ENCODE measurements at places on chromosomes 16 and 17.
A peak's percentile ranks its signal among the peaks of the same experiment; 100 is the strongest.

DNA sequence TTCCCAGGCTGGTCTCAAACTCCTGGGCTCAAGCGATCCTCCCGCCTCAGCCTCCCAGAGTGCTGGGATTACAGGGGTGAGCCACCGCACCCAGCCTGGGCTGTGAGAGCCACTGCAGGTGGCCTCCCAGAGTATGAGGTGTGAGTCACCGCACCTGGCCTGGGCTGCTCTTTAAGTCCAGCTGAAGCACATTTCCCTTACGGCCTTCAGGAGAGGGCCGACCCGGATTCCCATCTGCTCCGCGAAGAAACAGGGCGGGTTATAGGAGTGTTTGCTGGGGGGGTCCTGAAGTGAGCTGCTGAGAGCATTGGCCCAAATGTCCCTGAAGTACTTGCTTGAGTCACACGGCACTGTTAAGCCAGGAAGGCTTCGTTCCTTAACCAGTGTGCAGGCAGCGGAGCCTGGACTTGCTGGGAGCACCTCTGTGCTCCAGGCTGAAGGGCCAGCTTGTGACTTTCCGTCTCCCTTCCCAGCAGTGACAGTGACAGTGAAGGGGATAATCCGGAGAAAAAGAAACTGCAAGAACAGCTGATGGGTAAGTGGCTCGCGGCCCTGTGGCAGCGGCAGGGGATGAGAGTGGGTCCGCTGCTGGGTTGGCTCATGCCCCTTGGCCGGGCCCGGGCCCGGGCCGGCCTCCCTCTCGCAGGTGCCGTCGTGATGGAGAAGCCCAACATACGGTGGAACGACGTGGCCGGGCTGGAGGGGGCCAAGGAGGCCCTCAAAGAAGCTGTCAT is 7.2 kb downstream of the VPS4A start:
- no peak for DNase-seq

DNA sequence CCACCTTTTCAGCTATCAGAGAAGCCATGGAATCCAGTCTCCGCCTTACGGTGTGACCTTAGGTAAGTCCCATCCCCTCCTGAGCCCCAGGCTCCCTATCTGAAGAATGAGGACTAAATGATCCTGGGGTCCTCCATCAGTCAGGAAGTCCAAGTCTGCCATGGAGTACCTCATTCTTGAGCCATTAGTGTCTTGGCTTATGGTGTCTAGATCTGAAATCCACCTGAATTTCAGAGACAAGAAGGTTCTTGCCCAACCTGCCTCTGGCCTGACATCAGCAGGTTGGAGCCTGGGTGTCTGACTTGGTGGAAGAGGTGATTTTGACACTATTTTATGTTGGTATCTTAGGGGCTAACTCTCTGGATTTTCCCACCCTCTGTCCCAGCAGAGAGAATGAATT is 47.1 kb downstream of the CNGB1 start:
- no peak for DNase-seq

- DNase-seq, result no peak
These were observed 585.6 kb downstream of the CDH13 start for GRCh38 chr16:83212301-83212841.

DNA sequence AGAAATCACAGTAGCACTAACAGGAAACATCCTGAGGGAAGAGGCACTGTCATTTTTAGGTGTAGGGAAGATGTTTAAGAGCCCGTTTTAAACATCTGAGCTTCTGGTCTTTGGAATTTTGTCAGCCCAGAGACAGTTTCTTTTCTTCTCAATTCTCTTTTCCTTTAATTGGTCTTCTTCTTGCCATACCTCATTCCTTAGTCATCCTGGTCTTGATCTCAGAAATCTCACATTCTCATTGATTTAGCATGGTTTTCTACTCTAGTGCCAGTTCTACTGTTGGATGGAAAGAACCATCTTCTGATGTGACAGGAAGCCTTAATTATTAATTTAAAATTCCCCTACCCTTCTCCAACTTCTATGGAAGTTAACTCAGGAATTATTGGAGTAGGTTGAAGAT is 25.4 kb downstream of the BMERB1 start:
- no peak for DNase-seq

- DNase-seq, result no peak
These were observed 979.0 kb upstream of the EEF2KMT start for GRCh38 chr16:6076631-6077030.

DNA sequence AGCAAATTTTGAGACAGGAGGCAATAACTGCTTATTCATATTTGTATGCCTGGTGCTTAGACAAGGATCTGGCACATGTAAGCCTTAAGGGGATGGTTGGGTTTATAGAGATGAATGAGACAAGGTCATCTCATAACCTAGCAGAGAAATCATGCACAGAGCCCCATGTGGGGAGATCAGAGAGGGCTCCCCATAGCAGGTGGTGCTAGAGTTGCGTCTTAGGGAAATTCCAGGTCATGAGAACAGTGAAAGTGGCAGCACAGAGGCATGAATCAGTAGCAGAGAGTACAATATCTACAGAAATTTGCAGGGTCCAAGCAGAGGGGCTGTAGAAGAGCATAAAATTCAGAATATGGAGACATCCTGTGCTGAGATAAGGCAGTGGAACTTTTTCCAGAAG is 57.3 kb downstream of the SLC6A2 start:
- DNase-seq, result no peak

GRCh38 chr16:2713523-2713922 is 6.5 kb downstream of the PRSS27 start:
- no peak for DNase-seq

DNA sequence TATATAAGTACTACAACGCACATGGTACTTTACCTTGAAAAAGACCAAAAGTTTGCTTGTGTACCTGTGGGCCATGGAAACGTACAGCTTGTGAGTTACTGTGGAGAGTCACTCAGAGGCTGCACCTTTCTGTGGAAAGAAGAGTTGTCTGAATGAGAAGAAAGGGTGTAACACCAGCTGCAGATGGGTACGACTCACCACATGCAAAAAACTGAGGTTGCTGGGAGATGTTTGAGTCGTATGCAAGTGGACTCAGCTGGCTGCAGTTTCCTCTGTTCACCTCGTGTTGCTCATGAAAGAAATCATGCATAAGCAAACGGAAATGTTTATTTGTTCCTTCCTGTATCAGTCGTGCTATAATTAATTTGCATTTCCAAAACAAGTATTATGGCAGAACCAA is 22.4 kb upstream of the DYNLRB2 start:
- DNase-seq, result peak; percentile 28

Data from CD4-positive, alpha-beta T cell treated with Interleukin-15 for 4 hours (primary cell).